Iris pigment epithelial cell (primary cell): ENCODE measurements at places on chromosomes 11 and 22.

DNA sequence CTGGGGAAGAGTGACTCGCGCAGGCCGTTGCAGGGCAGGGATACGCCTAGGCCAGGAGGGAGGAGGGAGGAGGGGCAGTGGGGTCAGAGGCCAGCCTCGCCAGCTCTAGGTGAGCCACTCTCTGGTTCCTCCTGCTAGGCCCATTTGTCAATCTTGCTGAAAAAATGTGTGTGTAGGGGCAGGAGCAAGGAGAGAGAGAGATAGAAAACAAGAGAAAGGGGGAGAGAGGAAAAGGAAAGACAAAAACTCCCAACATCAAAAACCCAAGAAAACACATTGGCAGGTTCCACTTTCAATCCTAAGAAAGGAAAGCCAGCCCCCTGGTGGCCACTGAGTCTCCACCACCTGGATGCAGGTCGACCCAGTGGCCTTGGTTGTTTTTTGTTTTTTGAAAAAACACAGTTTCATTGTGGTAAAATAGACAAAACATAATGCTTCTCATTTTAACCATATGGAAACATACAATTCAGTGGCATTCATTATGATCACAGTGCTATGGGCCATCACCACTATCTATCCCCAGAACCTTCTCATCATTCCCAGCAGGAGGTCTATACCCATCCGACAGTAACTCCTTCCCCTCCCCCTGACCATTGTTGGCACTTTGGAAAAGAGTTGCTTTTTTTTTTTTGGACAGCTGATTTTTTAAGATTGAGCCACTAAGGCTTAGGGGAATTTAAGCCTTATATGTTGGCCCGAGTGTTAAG lies 10.9 kb downstream of the OMP start:
- peak; percentile 43 for DNase-seq

DNA sequence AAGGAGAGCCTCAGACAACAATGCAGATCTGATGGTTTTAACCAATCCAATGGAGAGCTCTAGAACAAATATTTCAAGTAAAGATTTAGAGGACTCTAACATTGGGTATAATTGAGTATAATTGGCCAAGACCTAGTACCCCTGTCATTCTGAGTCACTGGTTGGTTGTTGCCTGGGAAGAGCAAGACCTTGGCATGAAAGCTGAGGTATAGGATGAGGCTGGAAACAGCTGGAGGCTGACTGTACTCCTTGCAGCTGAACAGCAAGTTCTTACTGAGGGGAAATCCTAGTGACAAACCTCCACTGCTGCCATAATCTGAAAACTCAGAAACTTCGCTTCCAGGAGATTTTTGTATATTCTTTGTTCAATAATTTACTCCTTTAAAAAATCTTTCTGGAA lies 54.3 kb upstream of the MUC15 start:
- DNase-seq, result peak; percentile 34

GRCh38 chr11:15941206-15941770 lies 415.1 kb downstream of the SOX6 start:
- peak; percentile 23 for DNase-seq

GRCh38 chr11:45147017-45147728 lies 734 bp downstream of the PRDM11 start:
- DNase-seq, result peak; percentile 96

DNA sequence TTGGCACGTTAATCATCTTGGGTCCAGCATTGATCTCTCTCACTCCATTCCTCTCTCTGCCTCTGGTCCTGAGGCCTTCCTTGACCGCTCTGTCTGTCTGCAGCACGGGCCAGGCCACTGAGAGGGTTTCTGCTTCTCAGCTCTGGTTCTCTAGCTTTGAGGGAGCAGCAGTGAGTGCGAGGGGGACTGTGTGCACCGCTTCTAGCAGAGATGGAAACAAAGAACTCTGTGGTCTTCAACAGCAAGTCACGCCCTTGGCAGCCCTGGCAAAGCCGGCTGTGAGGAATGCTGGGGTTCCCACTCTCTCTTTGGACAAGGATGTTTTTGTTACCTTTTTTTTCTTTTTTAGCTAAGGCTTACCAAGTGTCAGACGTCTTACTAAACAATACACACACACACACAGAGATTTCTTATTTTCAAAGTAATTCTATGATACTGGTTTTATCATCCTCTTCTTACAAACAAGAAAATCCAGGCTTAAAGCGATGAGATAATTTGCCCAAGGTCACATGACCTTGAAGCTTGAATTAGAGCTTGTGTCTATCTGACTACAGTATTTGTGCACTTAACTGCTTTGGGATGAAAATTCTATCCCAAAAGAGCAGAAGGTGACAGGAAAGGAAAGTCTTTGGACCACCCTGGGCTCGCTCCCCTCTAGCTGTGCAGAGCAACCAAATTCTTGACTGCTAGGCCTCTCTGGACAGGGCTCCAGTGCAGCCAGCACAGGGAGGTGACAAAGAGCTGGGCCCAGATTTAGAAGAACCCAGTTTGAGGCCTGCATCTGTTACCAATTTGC lies 293.2 kb downstream of the NTM start:
- DNase-seq, result no peak

- DNase-seq, result peak; percentile 42
These were observed 29.9 kb downstream of the SERPIND1 start for GRCh38 chr22:20803696-20804324.

- DNase-seq, result peak; percentile 38
These were observed 86.6 kb downstream of the KCNQ1 start for GRCh38 chr11:2531277-2531986.

GRCh38 chr11:47766509-47767227 lies 473 bp downstream of the FNBP4 start:
- DNase-seq, result peak; percentile 72
